ENCODE measurements at places on chromosomes 7 and 10. TPM values are rescaled to one million over a fixed set of nuclear protein-coding genes. Genes with fewer than 3 reads are reported as not detected.

GRCh38 chr7:87797395-87797794 lies 78.8 kb downstream of the SLC25A40 start:
- no peak for DNase-seq

DNA sequence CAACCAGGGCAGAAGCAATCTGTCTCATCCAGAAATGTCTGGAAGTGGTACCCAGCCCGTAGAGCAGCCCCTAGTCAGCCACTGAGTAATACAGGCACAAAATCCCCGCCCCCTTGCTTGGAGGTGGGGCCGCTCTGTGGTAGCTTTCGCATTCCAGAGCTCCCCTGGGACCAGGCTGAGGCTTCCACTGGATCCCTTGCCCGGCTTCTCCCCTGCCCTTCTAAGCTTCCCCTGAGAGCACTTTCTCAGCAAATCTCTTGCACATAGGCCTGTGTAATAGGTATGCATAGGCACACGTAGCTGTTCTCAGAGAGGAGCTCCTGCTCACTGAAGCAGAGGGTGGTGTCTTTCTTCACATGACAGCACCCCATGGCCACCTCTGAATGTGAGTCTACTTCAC lies 144.2 kb downstream of the BMS1 start:
- peak; percentile 65 for DNase-seq

- peak; percentile 5 for DNase-seq
Measured at GRCh38 chr7:122430710-122431109, 126.2 kb upstream of the FEZF1 start.

DNA sequence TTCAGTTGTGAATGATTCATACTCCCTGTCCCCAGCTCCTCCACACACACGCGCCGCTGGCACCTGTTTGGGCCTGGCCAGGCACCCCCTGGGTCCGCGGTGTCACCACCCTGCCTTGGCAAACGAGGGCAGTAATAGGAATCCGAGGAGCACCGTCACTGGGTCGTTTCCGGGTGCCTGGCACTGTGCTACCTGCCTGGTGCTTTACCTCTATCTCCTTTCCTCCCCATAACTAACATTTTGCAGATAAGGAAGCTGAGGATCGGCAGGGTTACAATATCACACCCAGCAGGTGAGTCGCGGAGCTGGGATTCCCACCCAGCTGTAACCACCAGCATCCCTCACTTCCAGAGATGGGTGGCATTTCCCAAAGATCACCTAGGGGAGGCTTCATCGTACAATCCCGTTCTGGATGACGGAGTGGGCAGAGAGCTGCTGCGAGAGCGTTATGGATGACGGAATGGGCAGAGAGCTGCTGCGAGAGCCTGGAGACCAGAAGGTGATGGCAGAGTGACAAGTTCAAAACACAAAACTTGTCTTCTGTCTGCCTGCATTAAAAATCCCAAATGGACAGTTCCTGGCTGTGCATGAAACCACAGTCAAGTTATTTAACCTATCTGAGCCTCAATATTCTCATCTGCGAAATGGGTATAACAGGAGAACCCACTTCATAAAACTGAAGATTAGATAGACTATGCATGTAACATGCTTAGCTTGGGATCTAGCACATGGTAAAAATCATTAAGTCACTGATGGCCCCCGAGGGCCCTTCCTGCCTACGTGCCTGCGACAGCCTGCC lies 1.1 kb upstream of the HSPA12A start:
- DNase-seq = no peak

GRCh38 chr10:124153023-124153826 lies 59.8 kb upstream of the CHST15 start:
- peak; percentile 82 for DNase-seq

GRCh38 chr10:107072028-107072427 lies 92.5 kb downstream of the SORCS1 start:
- DNase-seq = no peak

GRCh38 chr10:29611781-29612381 lies 22.9 kb downstream of the SVIL start:
- DNase-seq = no peak

MBL2 gene
- total RNA-seq = not detected

PHKG1 gene
- 0.32 TPM for total RNA-seq

DNA sequence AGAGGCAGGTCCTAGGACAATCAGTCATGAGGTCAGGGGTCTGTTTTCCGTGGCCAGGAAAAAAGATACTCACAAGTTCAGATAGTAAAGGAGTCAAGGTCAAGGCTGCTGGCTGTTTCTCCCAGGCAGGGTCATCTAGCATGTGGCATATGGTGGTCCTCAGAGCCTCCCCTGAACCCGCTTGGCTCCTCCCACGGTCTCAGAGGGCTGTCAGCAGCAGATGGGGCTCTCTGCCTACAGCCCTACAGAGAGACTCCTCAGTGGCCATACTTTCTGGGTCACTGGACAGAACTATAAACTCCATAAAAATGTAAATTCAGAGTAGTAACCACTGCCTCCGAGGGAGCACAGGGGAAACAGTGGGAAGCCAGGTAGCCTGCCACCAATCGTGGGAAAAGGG lies 11.3 kb upstream of the DRGX start:
- DNase-seq = no peak

- DNase-seq = no peak
Measured at GRCh38 chr7:418636-419280, 100.9 kb downstream of the PDGFA start.

- peak; percentile 63 for DNase-seq
Measured at GRCh38 chr10:31820096-31820495, 108.5 kb downstream of the ARHGAP12 start.

DNA sequence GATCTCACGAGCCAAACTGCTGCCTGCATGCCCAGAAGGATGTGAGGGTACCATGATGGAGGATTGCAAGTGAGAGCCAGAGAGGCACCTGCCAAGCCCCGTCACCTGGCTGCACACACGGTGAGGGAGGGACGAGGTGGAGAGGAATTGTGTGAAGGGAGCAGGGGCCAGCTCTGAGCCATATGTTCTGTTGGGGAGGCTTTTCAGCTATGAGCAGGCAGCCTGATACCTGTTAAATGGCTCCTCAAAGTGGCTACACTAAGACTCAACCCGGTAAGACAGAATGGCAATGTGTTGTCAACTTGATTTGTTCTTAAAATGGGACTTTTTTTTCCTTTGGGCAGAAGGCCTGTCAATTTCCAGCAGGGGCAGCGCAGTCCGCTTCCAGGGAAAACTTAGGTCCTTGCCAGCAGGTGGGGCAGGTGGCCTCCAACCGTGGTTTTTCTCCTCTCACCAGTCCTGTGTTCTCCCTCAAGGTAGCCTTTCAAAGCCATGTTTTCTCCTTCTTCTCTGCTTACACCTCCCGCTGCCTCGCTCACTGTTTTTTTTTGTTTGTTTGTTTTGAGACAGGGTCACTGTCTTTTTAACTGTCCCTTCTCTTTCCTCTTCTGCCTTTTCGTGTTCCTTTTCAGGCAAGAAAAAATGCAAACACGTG lies 57.7 kb upstream of the ZNRF2 start:
- no peak for DNase-seq

GRCh38 chr7:128323459-128324367 lies 20.0 kb downstream of the RBM28 start:
- DNase-seq = peak; percentile 75

- DNase-seq = no peak
Measured at GRCh38 chr10:60031183-60031582, 124.8 kb upstream of the CCDC6 start.

DNA sequence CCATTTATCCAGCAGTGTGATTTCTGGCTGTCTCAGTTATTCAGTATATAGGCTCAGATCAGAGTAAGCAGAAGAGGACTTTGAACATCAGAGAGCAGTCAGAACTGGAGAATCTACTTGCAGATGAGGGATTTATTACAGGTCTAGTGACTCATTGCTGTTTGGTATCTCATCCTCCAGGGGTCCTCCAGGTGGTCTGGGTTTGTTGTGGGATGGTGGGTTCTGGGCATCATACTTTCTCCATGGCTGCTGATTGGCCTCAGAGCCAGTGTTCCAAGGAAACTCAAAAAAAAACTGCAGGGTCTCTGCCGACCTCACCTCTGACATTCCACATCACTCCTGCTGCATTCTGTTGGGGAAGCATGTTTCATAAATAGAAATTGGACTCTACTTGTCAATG lies 214.8 kb downstream of the CNTNAP2 start:
- DNase-seq = no peak

DNA sequence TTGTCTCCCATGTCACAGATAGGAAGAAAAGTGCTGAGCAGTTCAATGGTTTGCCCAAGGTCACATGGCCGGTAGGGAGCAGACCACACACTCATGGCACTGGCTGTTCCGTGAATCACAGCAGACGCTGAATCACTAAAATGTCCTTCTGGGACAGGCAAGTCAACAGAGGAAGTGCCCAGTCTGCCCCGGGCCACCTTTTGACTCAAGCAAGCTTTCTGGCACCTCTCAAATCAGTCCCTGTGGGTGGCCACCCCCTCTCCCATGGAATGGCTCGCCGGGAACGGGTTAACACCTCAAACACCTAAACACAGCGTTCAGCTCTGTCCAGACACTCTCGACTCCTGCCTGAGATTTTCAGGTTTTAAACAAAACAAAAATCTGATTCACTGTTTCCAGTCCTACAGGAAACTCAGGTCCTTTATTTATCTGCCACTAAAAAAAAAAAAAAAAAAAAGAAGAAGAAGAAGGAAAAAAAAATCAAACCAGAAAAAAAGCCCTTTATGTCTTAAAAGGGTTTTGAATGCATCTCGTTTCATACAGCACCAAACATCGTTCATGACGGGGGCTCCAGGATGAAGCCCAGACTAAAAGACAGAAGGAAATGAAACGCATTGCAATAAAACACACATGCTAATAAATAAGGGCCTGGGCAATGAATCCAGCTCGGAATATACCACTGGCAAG lies 15.5 kb downstream of the CARD11 start:
- peak; percentile 48 for DNase-seq

NUTM2B gene
- total RNA-seq = not detected

- peak; percentile 13 for DNase-seq
Measured at GRCh38 chr10:44478876-44479705, 94.2 kb upstream of the CXCL12 start.

DNA sequence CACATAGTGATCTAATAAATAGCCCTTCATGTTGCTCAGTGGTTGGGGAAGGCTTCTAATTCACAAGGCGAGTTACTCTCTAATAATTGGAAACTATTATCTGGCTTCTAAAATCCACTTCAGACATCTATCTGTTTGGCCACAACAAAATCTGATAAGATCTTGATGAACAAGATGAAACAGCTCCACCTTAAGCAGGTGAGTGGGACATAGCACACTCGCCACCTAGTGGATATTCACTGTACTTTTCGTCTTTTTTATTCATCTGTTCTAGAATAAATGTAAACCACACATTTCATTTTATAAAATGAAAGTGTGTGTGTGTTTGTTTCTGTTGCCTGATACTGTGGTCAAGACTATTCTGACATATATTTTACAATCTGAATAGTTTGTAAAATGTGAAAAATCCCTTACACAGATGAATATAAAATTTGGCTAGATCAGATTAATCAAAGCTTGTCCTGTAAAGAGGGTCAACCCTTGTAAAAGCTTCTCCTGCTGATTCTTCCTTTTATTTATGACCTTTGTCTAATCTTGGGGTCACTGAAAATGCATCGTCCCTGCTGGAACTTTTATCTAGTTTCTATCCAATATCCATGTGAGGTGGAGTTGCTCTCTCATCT lies 26.5 kb upstream of the CNTNAP2 start:
- DNase-seq = peak; percentile 18

HOXA13 gene
- 0.43 TPM for total RNA-seq

DNA sequence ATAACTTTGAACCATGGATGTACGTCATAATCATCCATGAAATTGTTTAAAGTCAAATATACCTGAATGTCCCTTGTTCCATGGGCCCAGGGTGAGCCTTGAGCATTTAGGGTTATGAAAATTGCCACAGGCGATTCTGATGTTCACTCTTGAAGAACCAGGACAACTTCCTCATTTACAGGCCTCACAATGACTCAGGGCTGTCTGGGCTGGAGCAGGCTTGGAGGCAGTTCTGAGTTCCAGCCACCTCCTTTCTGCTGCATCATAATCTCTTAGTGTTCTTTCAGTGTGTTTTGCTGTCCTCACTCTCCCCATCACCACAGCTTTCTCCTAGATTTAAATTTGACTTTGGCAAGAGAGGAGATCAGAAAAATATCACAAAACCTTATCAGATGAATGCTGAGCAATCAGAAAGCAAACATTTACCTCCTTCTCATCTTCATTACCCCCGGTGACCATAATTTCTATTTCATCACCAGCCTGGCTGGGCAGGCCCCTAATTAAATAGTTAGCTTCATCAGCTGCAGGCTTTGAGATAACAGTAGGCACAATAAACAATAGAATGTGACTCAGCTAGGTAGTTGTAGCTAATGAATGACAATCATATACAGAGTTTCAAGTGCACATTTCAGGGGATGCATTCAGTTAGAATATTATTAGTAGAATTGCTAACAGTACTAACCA lies 571.0 kb downstream of the SH2D4B start:
- DNase-seq = no peak

DNA sequence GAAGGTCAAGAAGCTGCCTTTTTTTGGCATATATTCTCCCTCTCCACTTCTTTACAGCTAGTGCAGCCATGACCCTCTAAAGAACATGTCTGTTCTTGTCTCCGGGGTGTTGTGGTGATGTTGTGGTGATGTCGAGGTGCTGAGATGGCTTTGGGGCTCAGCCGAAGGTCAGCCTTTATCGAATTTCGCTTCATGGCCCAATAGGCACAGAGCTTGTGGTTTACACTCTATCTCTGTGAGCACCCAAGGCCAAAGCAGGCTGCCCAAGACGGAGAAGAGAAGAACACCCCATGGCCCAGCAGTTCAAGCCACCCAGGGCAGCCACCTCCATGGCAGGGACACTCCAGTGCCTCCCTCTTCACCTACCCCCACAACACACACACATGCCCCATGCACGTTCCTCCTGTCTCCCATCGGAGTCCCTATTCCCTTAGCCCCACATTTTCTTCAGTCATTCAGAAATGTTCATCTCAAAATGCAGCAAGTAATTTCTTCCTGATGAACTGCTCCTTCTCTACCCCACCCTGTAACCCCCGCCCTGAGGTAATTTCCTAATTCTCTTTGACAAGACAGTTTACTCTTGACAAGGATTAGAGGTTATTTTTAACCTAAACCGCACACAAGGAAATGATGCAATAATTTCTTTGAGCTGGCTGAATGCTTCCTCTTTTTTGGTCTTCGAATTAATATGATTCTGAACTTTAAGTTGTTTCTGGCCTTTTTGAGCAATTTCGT lies 18.6 kb upstream of the ADRB1 start:
- DNase-seq = peak; percentile 29

GRCh38 chr7:140519007-140519399 lies 39.7 kb upstream of the MKRN1 start:
- no peak for DNase-seq

NEUROG3 gene
- not detected for total RNA-seq

CDK13 gene
- 41.4 TPM for total RNA-seq

GRCh38 chr7:133529861-133530260 lies 277.0 kb downstream of the EXOC4 start:
- DNase-seq = no peak

DNA sequence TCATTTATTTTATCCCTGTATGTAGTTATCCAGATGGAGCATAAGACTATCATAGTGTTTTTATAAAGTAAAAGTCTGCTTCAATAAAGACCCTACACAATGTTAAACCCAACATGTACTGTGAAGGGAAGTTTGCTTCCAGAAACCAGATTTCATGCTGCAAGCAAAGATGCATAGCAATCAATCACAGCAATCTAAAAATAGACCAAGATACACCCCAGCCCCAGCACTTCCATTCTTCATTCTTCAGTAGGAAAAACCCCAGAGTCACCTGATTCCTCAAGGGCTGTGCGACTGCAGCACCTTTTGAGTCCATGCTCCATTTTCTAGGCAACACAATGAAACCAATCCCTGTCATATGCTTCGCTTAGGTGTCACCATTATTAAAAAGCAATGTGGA lies 66.9 kb upstream of the PDE1C start:
- no peak for DNase-seq

GRCh38 chr7:69025249-69025648 lies 573.0 kb upstream of the AUTS2 start:
- no peak for DNase-seq

PALD1 gene
- not detected for total RNA-seq

TMEM140 gene
- total RNA-seq = 4.4 TPM

CLRN3 gene
- not detected for total RNA-seq

Data from GM23248 (cell line).